ENCODE measurements at places on chromosomes 1 and 21. TPM values are rescaled to one million over a fixed set of nuclear protein-coding genes. Genes with fewer than 3 reads are reported as not detected.

DNA sequence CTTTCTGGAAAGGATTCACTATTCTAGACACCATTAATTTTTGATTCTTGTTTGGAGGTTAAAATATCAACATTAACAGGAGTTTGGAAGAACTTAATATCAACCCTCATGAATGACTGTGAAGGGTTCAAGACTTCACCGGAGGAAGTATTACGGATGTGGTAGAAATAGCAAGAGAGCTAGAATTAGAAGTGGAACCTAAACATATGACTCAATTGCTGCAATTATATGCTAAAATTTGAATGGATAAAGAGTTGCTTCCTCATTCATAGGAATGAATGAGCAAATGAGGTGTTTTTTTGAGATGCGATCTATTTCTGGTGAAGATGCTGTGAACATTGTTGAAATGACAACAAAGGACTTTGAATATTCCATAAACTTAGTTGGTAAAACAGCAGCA, 77.9 kb upstream of the TNFSF4 start:
- H3K4me1 ChIP-seq = no peaks in the 10 kb centered on the region
- H3K27ac ChIP-seq = no peak overlapping the region
- no peak overlapping the region for H3K4me3 ChIP-seq
- no peaks in the 10 kb centered on the region for H3K27me3 ChIP-seq
- H3K36me3 ChIP-seq = no peaks in the 10 kb centered on the region

GRCh38 chr1:184753608-184754475, 816 bp downstream of the EDEM3 start:
- H3K4me3 ChIP-seq = peak overlapping the region; percentile 93
- DNase-seq = peak; percentile 64
- H3K36me3 ChIP-seq = no peaks in the 10 kb centered on the region
- no peaks in the 10 kb centered on the region for H3K4me1 ChIP-seq
- H3K27me3 ChIP-seq = no peaks in the 10 kb centered on the region

DNA sequence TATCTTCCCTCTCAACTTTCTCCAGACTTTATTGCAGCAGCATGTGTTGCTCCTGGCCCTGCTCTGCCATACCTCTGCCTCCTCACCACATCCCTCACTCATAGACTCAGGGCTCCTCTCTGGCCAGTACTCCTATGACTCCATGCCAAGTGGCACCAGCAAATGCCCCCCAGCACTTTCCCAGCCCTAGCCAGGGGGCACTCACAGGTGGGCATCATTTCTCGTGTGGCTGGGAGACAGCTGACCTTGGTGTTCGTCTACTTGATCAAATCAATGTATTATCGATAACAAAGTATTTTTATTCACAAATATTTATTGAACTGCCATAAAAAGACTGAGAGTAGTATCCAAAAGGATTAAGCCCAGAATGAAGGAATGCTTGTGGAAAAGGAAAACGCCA, 418.2 kb downstream of the FAM72C start:
- no peaks in the 10 kb centered on the region for H3K4me1 ChIP-seq
- no peaks in the 10 kb centered on the region for H3K36me3 ChIP-seq
- no peaks in the 10 kb centered on the region for H3K27me3 ChIP-seq
- no peak overlapping the region for H3K4me3 ChIP-seq

- DNase-seq = peak; percentile 43
- H3K4me3 ChIP-seq = no peak overlapping the region
- no peaks in the 10 kb centered on the region for H3K27me3 ChIP-seq
- no peaks in the 10 kb centered on the region for H3K4me1 ChIP-seq
- H3K36me3 ChIP-seq = no peaks in the 10 kb centered on the region
These were observed 6.1 kb upstream of the IGFN1 start for GRCh38 chr1:201184307-201185122.

The RER1 gene
- 81.6 TPM for total RNA-seq

DNA sequence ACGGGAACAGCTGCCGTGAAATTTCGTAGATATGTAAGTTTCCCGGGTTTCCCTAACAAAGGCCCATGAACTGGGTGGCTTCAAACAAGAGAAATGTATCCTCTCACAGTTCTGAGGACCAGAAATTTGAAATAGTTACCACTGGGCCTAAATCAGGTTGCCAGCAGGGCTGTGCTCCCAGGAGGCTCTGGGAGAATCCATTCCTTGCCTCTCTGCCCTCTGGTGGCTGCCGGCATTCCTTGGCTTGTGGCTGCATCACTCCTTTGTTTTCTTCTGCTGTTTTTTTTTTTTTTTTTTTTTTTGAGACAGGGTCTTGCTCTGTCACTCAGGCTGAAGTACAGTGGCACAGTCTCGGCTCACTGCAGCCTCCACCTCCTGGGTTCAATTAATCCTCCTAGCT, 23.7 kb downstream of the UMODL1 start:
- H3K27ac ChIP-seq = no peak overlapping the region
- no peak overlapping the region for H3K4me3 ChIP-seq
- H3K36me3 ChIP-seq = no peaks in the 10 kb centered on the region

The KCNJ9 gene
- total RNA-seq = not detected

DNA sequence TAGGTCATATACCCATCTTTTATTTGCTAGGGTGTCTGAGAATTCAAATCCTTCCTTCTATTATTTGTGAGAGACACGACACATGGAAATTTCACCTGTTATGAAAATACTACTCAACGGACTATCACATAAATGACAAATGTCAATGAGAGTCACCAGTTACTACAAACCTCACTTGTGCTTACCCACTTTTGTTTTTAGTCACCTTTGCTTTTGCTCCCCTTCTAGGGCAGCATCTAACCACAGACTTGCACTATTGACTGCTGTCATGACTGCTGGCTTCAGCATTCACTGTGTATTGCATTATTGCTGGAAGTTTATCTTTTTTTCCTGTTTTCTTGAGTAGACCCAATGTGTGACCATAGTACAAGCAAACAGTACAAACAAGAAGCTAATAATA, 1048.0 kb downstream of the PLA2G4A start:
- no peak for DNase-seq
- H3K4me3 ChIP-seq = no peak overlapping the region
- no peak overlapping the region for H3K27ac ChIP-seq
- no peaks in the 10 kb centered on the region for H3K4me1 ChIP-seq
- no peaks in the 10 kb centered on the region for H3K36me3 ChIP-seq

DNA sequence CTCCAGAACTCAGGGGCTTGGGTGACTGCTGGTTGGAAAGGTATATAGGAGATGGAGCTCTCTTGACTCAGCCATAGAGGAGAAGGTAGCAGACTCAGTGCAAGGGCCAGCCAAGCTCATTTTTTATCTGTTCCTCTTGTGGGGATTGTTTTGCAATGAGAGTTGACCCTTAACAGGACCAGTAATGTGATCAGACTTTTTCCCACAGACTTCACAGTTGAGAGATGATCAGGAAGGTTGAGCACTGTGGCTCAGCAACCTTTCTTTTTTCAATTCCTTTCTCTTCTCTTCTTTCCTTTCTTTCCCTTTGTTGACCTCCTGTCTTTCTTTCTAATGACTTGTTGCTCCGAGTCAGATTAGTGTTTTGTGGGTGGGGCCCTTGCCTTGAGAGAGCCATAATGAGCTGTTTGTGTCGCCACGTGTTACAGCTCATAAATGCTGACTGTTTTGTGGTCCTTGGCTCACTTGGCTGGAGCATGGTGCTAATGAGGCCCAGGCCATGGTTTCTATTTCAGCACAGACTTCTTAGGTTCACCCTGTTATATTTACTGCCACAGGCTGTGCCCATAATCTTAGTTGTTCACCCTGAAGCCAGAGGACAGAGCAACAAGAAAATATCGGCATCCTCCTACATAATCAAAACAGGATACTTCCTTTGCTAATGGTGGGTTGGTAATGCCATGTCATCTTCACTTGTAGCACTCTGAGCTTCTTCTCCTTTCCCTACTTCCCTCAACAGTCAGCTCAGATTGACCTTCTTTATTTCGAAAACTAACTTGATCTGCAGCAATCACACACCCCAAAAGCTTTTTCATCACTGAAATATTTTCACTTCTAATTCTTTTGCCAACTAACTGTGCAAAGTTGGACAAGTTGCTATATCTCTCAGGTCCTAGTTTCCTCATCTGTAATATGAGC, 13.9 kb downstream of the ADAM30 start:
- no peaks in the 10 kb centered on the region for H3K27me3 ChIP-seq
- no peak for DNase-seq
- H3K4me1 ChIP-seq = no peaks in the 10 kb centered on the region
- no peak overlapping the region for H3K4me3 ChIP-seq

- no peaks in the 10 kb centered on the region for H3K36me3 ChIP-seq
- no peak overlapping the region for H3K27ac ChIP-seq
These were observed 33.3 kb downstream of the LDLRAD1 start for GRCh38 chr1:53984726-53985125.

GRCh38 chr1:45303520-45304310, 23.0 kb upstream of the HPDL start:
- H3K4me1 ChIP-seq = no peaks in the 10 kb centered on the region
- peak overlapping the region; percentile 86 for H3K4me3 ChIP-seq
- no peaks in the 10 kb centered on the region for H3K27me3 ChIP-seq
- peak; percentile 99 for DNase-seq
- H3K27ac ChIP-seq = peak overlapping the region; percentile 93

The ESRRG gene
- total RNA-seq = 0.23 TPM

- H3K4me1 ChIP-seq = no peaks in the 10 kb centered on the region
- H3K27me3 ChIP-seq = no peaks in the 10 kb centered on the region
- no peak overlapping the region for H3K27ac ChIP-seq
- no peaks in the 10 kb centered on the region for H3K36me3 ChIP-seq
- DNase-seq = no peak
- H3K4me3 ChIP-seq = no peak overlapping the region
These were observed 38.3 kb downstream of the ZC3H11B start for GRCh38 chr1:219574484-219575087.

The PLA2G2F gene
- not detected for total RNA-seq

- H3K4me3 ChIP-seq = no peak overlapping the region
- no peak for DNase-seq
- no peaks in the 10 kb centered on the region for H3K36me3 ChIP-seq
- no peaks in the 10 kb centered on the region for H3K27me3 ChIP-seq
- peak overlapping the region; percentile 4 for H3K27ac ChIP-seq
These were observed 60.4 kb downstream of the LHX4 start for GRCh38 chr1:180290265-180291001.

GRCh38 chr1:91427741-91428140, 23.1 kb upstream of the HFM1 start:
- no peak overlapping the region for H3K27ac ChIP-seq
- H3K36me3 ChIP-seq = no peaks in the 10 kb centered on the region
- H3K27me3 ChIP-seq = no peaks in the 10 kb centered on the region
- H3K4me1 ChIP-seq = no peaks in the 10 kb centered on the region
- no peak for DNase-seq
- H3K4me3 ChIP-seq = no peak overlapping the region

DNA sequence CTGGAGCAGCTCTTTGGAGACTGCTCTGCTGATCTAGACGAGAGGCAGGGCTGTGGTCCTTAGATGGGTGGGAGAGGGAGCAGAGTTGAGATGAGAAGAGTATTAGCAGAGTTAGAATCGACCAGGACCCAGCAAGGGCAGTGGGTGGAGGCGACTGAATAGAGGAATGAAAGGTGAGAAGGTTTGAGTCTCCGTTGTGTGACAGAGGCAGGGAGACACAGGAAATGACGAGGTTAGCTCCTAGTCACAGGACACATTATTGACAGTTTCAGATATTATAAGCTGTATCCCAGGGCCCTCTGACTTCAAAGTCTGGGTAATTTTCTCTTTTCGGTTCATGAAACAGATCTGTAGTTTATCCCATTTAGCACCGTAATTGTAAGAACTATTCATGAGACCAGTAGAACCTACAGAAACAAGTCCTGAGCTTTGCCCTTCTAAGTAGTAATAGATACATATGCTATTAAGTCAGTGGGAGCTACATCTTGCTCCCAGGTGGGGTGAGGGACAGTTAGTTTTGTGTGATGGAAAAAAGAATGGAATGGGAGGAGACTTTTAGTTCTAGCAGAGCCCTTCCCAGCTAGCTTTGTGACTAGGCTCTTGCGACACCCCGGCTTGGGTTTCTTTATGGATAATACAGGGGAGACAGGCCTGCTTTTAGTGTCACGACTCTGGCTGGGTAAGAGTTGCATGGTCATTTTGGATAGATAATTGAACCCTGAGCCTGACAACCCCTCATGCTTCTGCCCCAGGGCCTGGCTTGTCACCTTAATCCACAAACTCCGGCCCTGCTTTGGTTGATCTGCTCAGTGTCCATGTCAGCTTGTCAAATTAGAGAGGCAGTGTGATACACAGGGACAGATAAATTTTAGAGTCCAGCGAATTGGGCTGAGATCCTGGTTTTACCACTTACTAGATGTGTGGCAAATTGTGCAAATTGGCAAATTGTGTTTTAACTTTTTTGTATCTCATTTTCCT, 70.2 kb downstream of the UCK2 start:
- no peak overlapping the region for H3K4me3 ChIP-seq
- DNase-seq = no peak
- no peaks in the 10 kb centered on the region for H3K4me1 ChIP-seq
- no peaks in the 10 kb centered on the region for H3K27me3 ChIP-seq

GRCh38 chr1:238752327-238752726, 634.0 kb upstream of the CHRM3 start:
- H3K36me3 ChIP-seq = no peaks in the 10 kb centered on the region
- H3K4me1 ChIP-seq = no peaks in the 10 kb centered on the region
- no peaks in the 10 kb centered on the region for H3K27me3 ChIP-seq
- H3K4me3 ChIP-seq = no peak overlapping the region
- no peak overlapping the region for H3K27ac ChIP-seq
- DNase-seq = no peak

DNA sequence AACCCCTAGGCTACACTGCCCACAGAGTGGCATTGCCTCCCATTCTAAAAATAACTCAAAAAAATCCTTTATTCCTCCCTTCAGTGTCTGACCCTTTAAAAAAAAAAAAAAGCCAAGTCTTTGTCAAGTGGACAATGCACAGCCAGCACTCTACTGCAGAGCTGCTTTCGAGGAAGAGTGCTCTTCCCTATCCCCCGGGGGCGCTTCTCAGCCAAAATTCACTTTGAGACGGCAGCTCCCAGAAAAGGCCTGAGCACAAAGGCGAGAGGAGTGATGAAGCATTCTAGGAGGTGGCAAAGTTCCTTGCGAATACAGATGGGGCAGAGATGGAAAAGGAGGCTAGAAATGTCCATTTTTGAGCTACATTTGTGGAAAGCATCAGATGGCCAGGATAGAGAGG, 23.3 kb downstream of the EPHA10 start:
- no peaks in the 10 kb centered on the region for H3K27me3 ChIP-seq
- H3K4me1 ChIP-seq = no peaks in the 10 kb centered on the region
- H3K36me3 ChIP-seq = no peaks in the 10 kb centered on the region
- H3K27ac ChIP-seq = no peak overlapping the region

The BRDT gene
- total RNA-seq = not detected

DNA sequence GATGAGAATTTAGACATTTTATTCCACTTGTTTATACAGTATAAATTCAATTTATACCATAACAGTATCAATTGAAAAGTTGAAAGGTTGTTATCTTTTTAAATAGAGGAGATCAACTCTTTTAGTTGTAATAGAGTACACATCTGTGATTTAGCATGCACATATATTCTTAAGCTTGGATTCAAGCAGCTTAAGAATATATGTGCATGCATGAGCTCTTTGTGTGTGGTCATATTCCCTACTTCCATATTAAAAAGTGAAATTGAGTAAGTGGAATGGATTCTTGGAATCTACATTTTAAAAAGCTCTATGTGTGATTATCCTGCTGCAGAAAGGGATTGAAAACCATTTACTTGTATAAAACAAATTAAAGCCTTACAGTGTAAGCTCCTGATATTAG, 71.9 kb downstream of the SYCP1 start:
- no peak overlapping the region for H3K4me3 ChIP-seq
- no peaks in the 10 kb centered on the region for H3K36me3 ChIP-seq
- no peak overlapping the region for H3K27ac ChIP-seq
- no peaks in the 10 kb centered on the region for H3K4me1 ChIP-seq

The KAZN gene
- total RNA-seq = 6.6 TPM

All from right lobe of liver (tissue), 6 donors.